ENCODE measurements at places on chromosomes 12 and 14.
A peak's percentile ranks its signal among the peaks of the same experiment; 100 is the strongest.

- DNase-seq, result no peak
Observed at GRCh38 chr12:51549637-51550036, 41.4 kb upstream of the SCN8A start.

GRCh38 chr12:129615001-129615400, 288.8 kb downstream of the TMEM132D start:
- no peak for DNase-seq

GRCh38 chr14:68711561-68712309, 81.1 kb downstream of the ZFP36L1 start:
- no peak for DNase-seq

DNA sequence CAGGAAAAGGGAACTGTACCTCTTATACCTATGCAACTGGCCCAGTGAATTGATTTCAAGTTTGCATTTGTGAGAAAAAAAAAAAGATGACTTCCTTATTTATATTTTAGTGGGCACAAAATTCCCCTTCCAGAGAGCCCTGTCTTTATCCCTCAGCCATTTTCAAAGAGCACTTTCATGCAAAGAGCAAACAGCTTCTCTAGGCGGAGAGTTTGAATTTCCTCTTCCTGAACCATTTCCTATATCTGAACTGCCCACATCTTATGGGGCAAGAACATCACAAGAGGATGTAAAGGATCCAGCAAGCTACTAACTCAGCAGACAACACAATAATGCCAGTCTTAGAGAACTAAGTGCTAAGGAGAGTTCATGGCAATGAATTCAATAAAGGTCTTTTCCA, 22.3 kb upstream of the PLXNC1 start:
- DNase-seq, result no peak

DNA sequence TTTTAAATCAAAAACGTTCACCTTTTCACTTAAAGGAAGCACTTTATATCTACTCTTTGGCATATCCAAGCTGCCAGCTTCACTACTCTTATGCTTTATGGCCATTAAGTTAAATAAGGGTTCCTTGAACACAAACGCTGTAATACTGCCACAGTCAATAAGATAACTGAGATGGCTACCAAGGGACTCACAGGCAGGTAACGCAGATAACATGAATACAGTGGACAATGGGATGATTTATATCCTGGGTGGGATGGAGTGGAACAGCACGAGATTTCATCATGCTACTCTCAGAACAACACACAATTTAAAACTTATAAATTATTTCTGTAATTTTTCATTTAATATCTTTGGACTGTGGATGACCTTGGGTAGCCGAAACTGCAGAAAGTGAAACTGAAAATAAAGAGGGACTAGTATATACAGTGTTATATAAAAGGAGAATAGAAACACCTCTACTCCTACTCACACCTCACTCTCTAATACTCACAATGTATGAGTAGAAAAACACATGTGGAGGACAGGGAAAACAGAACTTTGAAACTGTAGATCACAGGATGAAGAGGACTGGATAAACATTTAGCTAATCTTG, 367.3 kb downstream of the C12orf50 start:
- DNase-seq, result no peak

DNA sequence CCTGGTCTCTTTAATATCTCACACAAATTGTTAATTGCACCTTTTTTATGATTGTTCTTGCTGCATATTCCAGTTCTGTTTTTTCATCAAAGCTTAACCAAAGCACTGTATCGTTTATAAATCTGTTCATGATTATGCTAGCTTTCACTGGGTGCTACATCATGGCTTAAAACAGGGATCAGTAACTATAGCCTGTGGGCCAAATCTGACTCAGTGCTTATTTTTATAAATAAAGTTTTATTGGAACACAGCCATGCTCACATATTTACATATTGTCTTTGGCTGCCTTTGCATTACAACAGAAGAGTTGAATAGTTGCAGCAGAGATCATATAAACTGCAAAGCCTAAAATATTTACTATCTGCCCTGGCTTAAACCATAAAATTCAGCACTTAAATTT, 183.4 kb upstream of the NRXN3 start:
- DNase-seq, result no peak

GRCh38 chr12:124721501-124722162, 142.0 kb downstream of the SCARB1 start:
- no peak for DNase-seq

GRCh38 chr12:46152456-46152855, 116.4 kb downstream of the SLC38A1 start:
- no peak for DNase-seq

- DNase-seq, result no peak
Observed at GRCh38 chr12:3171195-3171591, 94.0 kb downstream of the TSPAN9 start.

- DNase-seq, result no peak
Observed at GRCh38 chr14:94153750-94154342, 20.3 kb upstream of the PPP4R4 start.

- peak; percentile 78 for DNase-seq
Observed at GRCh38 chr14:54776361-54777001, 126.1 kb downstream of the GCH1 start.

DNA sequence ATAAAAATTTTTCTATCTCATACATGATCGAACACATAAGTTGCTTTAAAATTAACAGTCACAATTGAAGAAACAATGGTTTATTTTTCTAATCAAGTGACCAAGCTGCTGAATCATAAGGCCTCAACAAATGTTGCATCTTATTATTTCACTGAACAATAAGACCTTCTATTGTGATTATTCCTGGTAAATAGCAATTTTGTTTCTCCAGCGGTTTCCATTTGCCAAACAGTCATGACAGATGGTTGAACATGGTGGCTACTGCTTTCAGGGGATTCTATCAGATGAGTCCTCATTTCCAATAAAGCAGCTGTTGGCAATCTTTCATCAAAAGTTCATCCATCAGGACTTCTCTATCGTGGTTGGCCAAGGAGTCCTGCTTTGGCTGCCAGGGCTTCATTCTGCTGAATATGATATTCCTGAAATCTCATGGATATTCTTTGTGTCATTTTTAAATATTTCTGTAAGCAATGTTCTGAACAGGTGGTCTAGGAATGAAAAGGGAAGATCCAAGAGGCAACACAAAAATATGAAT, 13.0 kb downstream of the TOMM20L start:
- no peak for DNase-seq

DNA sequence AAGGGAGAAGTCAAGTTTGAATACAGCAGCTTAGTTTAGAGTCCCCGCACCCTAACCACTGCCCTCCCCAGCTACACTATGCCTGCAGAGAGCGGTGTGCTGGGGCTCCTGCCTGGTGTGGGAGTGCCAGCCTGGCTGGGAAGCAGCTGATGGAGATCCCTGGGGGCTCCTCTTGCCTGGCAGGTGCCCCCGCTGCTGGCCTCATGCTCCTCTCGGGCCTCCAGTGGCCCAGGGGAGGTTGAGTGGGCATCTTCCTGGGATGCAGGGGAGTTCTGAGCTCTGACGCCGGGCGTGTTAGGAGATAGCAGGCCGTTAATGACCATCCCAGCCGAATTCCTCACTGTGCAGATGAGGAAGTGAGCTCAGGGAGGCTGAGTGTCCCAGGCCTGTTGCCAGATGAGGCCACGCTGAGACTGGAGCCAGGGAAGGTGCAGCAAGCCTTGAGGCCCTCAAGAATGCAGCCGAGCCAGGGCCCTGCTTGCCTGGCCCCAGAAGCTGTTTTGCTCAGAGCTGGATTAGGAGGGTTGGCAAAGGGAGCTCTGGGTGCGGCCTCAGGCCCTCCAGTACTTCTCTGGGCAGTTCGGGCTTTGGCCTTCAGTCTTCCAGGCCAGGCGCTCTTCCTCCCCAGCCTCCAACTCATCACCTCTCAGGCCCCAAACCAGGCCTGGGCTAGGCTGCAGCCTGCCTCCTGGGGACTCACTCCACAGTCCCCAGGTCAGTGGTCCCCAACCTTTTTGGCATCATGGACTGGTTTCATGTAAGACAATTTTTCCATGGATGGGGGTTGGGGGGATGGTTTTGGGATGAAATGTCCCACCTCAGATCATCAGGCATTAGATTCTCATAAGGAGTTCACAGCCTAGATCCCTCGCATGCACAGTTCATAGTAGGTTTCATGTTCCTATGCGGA, 6.6 kb upstream of the CYP46A1 start:
- DNase-seq, result no peak

DNA sequence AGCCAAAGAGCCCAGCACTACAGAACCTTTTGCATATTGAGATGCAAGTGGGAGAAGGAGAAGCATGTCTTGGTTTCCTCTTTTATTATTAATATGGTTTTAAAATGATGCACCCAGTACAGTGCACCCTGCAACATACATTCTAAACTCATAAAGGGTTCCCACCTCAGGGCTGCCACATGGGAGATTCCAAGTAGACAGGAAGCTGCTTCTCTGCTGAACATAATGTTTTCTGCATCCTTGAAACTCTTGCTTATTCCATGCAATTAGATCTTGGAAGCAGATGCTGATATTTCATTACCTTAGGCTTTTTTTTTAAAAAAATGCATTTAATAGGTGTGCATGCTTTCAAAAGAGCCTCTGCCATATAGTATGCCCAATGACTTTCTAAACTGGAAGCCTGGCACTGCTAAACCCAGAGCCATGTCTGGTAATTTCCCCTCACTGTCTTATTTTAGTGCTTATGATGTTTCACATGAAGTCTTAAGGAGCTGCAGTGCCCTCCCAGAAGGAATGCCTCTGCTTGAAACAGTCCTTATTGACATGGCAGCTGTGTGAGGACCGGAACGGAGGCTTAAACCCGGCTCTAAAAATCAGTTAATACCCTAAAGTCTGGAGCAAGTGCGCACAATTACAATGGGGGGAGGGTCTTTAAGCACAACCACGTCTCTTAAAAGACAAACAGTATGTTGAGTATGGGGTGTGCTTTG, 2.0 kb upstream of the SIX1 start:
- no peak for DNase-seq

GRCh38 chr12:109589691-109590245, 16.2 kb downstream of the MVK start:
- no peak for DNase-seq

GRCh38 chr12:117702741-117703140, 266.0 kb downstream of the KSR2 start:
- DNase-seq, result no peak

- no peak for DNase-seq
Observed at GRCh38 chr12:84694116-84694515, 218.5 kb downstream of the SLC6A15 start.

DNA sequence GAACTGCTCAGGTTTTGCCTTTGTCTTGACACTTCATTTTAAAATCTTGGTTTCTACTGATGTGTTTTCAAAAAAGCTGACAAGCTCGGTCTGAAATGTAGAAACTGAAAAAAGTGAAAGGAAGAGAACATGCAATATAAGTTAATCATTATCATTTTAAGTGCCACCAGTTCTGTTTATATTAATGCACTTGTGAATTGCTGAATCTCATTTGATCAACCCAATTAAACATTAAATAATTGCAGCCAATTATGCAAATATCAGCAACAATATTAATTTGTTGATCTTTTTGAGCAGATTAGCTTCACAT, 133.8 kb downstream of the BCAT1 start:
- no peak for DNase-seq

- DNase-seq, result no peak
Observed at GRCh38 chr12:78696267-78696666, 168.3 kb upstream of the SYT1 start.

GRCh38 chr14:66974397-66975025, 214.7 kb upstream of the GARIN2 start:
- no peak for DNase-seq

GRCh38 chr12:10170216-10170615, 1.7 kb downstream of the OLR1 start:
- no peak for DNase-seq

DNA sequence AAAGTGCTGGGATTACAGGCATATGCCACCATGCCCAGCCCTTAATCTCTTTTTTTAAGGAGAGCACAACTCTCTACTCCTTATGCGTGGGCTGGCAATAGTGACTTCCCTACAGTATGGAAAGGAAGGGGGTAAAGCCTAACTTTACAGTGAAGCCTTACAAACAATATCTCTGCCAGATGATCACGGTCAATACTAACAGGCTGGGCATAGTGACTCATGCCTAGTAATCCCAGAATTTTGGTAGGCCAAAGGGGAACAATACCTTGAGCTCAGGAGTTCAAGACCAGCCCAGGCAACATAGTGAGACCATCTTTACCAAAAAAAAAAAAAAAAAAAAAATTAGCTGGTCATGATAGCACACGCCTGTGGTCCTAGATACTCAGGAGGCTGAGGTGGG, 5.6 kb downstream of the PYM1 start:
- no peak for DNase-seq

GRCh38 chr12:49160399-49160798, 28.5 kb downstream of the TUBA1A start:
- DNase-seq, result no peak

GRCh38 chr14:68285421-68286179, 466.0 kb downstream of the RAD51B start:
- no peak for DNase-seq

DNA sequence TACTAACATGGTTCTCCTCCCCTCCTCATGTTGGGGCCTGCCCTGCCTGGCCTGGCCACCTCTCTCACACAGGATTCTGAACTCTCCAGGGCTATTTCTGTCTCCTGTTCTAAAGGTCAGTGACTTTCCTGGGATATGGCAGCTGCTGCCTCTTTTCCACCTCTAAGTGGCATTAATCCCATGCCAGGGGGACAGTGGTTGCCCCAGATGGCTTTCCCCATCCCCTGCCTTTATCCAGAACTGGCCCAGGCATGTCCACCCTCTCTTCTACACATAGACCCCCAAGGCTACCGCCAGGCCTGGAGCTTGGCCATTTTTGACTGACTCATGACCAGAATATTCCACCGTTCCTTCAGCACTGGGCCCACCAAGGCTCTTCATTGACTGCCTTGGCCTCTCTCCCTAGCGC, 90.4 kb downstream of the IRF2BPL start:
- no peak for DNase-seq

DNA sequence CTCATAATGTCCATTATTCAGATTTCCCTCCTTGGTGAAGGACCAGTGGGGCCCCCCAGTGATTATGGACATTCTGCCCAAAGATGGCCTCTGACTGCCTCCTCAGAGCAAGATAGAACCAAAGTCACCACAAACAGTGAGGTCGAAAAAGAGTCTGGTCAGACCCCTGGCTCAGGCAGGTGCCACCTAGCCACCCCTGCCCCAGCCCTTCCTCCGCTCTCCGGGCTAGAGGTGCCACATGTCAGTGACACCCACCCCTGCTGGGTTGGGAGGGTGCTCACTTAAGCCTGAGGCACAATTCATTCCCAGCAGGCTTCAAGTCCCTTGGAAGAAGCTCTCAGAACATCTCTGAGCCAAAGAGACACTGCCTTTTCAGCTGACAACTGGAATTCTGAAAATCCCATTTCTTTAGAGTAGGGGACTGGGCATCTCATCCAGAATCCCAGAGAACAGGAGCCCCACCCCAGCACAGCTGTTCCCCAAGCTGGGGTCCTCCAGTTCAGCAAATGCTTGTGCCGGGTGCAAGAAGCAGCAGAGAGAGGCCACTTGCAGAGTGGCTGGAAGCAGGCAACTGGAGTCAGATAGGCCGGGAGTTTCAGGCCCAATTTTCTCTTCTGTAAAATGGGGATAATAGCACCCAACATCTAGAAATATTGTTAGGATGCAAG, 50.3 kb downstream of the ISCA2 start:
- peak; percentile 34 for DNase-seq

GRCh38 chr12:66255737-66256136, 46.6 kb upstream of the HELB start:
- no peak for DNase-seq

All from aorta (tissue), 5 donors.